ENCODE measurements at places on chromosomes 16 and 17. TPM values are rescaled to one million over a fixed set of nuclear protein-coding genes. Genes with fewer than 3 reads are reported as not detected.

Gene CHAD
- not detected for total RNA-seq

Gene PIMREG
- total RNA-seq, result 47.4 TPM

Gene TBC1D16
- total RNA-seq, result 11.8 TPM

Gene TNFRSF12A
- 639 TPM for total RNA-seq

Gene DDX52
- 27.2 TPM for total RNA-seq

Gene HOXB1
- total RNA-seq, result not detected

Gene FKBP10
- total RNA-seq, result 112 TPM

Gene CA7
- total RNA-seq, result not detected

Gene WNK4
- 1.1 TPM for total RNA-seq

Gene PSMD12
- 99.7 TPM for total RNA-seq

Gene RHOT2
- total RNA-seq, result 101 TPM

Gene IQCK
- total RNA-seq, result 10.0 TPM

Gene PIRT
- total RNA-seq, result not detected

Gene GPR142
- not detected for total RNA-seq

Gene PERCC1
- total RNA-seq, result not detected

Gene BCAS3
- 7.7 TPM for total RNA-seq

Gene CSH2
- total RNA-seq, result not detected

Gene PRKAR1A
- 182 TPM for total RNA-seq

Gene ABCA8
- total RNA-seq, result 0.27 TPM
